ENCODE measurements at places on chromosomes 5 and 9. TPM values are rescaled to one million over a fixed set of nuclear protein-coding genes. Genes with fewer than 3 reads are reported as not detected.
A peak's percentile ranks its signal among the peaks of the same experiment; 100 is the strongest.

- H3K36me3 ChIP-seq: no peaks in the 10 kb centered on the region
- no peaks in the 10 kb centered on the region for H3K27me3 ChIP-seq
- no peak for DNase-seq
- H3K27ac ChIP-seq: no peak overlapping the region
Observed at GRCh38 chr9:1939466-1939865, 75.7 kb upstream of the SMARCA2 start.

GRCh38 chr5:164375051-164375450 lies 869.6 kb downstream of the MAT2B start:
- H3K4me1 ChIP-seq: no peaks in the 10 kb centered on the region
- H3K4me3 ChIP-seq: no peak overlapping the region
- no peak for DNase-seq

DNA sequence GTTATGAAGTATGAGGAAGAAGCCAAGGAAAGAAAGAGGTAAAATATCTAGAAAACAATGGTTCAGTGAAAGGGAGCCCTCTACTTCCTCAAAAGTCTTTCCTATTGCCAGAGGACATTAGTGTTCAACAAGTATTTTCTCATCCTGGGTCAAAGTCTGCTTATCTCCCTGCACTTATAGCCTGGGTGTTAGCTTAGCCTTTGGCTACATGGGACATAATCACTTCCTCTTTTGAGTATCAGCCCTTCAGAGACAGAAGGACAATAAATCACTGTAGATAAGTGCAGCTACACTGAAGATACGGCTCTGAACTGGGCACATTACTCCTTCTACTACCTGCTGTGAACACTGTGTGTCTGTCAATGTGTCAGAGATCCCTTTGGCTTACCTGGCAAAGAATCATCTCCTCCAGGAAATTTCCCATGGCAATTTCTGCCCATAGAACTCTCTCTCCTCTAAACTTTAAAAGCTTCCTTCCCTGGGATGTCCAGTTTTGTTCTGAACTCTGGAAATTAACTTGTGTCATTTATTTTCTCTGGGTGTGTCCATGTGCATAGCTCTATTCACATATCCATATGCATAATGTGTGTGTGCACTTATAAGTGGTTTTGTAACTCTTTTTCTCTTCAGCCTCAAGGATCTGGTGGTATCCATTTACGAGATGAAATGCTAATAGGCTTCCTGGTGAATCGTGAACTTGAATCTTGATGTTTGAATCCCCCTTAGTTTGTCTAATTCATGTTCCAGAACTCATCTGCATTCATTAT lies 30.0 kb upstream of the RECK start:
- DNase-seq: no peak
- H3K4me3 ChIP-seq: no peak overlapping the region
- H3K27ac ChIP-seq: no peak overlapping the region
- H3K36me3 ChIP-seq: no peaks in the 10 kb centered on the region
- no peaks in the 10 kb centered on the region for H3K4me1 ChIP-seq

DNA sequence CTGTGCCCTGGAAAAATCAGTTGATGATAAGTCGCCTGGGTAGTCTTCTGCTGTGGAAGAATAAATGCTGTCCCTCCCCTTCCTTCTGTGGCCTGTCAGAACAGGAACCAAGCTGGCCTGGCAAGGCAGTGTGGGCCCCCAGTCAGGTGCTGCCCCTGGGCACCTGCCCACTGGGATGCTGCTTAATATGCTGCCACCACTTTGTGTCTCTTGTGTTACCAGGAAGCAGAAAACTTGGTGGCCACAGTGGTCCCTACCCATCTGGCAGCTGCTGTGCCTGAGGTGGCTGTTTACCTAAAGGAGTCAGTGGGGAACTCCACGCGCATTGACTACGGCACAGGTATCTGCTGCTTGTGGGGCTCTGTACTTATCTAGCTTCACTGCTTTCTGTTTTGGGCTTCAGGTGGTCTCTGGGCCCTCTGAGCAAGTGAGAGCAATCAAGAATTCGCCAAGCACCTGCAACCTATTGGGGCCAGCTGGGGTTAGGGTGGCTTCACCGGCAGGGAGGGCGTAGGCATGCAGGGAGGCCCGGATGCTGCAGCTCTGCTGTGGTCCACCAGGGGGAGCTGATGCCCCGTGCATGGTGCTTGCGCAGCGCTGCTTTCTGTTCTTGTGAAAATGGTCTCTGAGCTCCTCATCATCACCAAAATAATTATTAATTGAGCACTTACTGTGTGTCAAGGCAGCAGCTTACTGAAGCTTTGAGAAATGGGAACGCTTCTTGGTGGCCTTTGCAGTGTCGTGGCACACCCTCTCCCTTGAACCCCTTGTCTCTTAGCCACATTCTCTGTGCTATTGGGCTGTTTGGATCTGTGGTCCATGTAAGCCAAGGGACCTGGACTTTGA lies 20.3 kb downstream of the PTPA start:
- DNase-seq: peak; percentile 88
- H3K36me3 ChIP-seq: peaks cover 17% of the 10 kb centered on the region
- H3K27me3 ChIP-seq: no peaks in the 10 kb centered on the region
- no peak overlapping the region for H3K27ac ChIP-seq

GRCh38 chr9:135243201-135244190 lies 156.0 kb downstream of the OLFM1 start:
- no peak overlapping the region for H3K27ac ChIP-seq
- no peak overlapping the region for H3K4me3 ChIP-seq
- H3K4me1 ChIP-seq: no peaks in the 10 kb centered on the region

GRCh38 chr5:132490484-132491367 lies at the start of gene IRF1:
Gene IRF1, minus strand, starts transcription at chr5:132490773. Its CDS starts 1,295 bp downstream, at chr5:132489478.
- H3K36me3 ChIP-seq: no peaks in the 10 kb centered on the region
- peaks cover 22% of the 10 kb centered on the region for H3K4me1 ChIP-seq
- 0 out of 2 replicates have a peak within 1 kb of the TSS, but pooled peaks have one; percentile 74 for H3K27ac ChIP-seq

DNA sequence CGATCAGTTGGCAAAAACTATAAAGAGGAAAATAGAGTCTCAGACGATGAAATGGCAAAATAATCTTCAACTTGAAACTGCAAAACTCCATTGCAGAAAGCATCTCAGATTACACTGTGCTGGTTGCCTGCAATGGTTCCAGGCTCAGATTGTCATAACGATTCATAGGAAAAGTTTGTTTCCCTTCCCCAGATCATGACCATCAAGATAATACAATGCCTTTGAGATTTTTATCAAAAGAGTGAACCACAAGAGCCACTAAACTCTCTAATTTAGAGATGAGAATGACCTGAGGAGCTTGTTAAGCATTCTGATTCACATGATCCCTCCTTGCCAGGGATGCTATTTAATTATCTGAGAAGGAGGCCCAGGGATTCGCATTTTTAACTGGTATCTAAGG lies 52.6 kb upstream of the ITGA1 start:
- no peak overlapping the region for H3K27ac ChIP-seq
- H3K27me3 ChIP-seq: no peaks in the 10 kb centered on the region

GRCh38 chr5:113792806-113793205 lies 279.3 kb downstream of the YTHDC2 start:
- no peaks in the 10 kb centered on the region for H3K36me3 ChIP-seq
- no peaks in the 10 kb centered on the region for H3K4me1 ChIP-seq
- no peak overlapping the region for H3K4me3 ChIP-seq
- DNase-seq: no peak
- no peaks in the 10 kb centered on the region for H3K27me3 ChIP-seq

Gene SLC44A1
- 74.4 TPM for total RNA-seq

Gene FCHO2
- 8.4 TPM for total RNA-seq

- no peak overlapping the region for H3K27ac ChIP-seq
- no peaks in the 10 kb centered on the region for H3K36me3 ChIP-seq
- no peak for DNase-seq
- peaks cover 18% of the 10 kb centered on the region for H3K4me1 ChIP-seq
- H3K27me3 ChIP-seq: no peaks in the 10 kb centered on the region
Observed at GRCh38 chr9:86550401-86550800, 196.2 kb upstream of the TUT7 start.

DNA sequence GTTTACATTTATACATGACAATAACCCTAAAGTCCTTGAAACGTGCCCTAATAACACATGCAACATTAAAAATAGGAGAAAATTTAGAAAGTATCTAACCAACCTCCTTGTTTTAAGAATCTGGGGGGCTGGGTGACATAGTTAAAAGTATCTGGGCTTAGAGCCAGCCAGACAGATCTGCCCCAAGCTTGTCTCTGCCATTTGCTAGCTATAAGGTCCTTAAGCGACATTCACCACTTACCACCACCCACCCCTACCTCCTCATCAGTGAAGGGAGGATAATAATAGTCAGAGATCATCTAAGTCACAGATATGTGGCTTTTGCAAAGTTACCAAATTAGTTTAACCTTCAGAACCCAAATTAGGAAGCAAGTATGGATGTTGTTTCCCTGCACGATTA lies 33.8 kb upstream of the CAST start:
- no peak for DNase-seq
- H3K27ac ChIP-seq: no peak overlapping the region
- H3K4me1 ChIP-seq: no peaks in the 10 kb centered on the region
- H3K27me3 ChIP-seq: no peaks in the 10 kb centered on the region
- no peaks in the 10 kb centered on the region for H3K36me3 ChIP-seq
- no peak overlapping the region for H3K4me3 ChIP-seq

GRCh38 chr5:76705574-76705973 lies 10.4 kb upstream of the F2R start:
- DNase-seq: no peak
- H3K4me1 ChIP-seq: no peaks in the 10 kb centered on the region
- H3K4me3 ChIP-seq: no peak overlapping the region
- H3K27ac ChIP-seq: no peak overlapping the region
- H3K36me3 ChIP-seq: 0 out of 2 replicates have a peak, but pooled peaks cover 6% of the 10 kb centered on the region

- no peaks in the 10 kb centered on the region for H3K36me3 ChIP-seq
- no peak overlapping the region for H3K27ac ChIP-seq
- no peak for DNase-seq
- no peaks in the 10 kb centered on the region for H3K27me3 ChIP-seq
Observed at GRCh38 chr5:175821790-175822211, 49.6 kb upstream of the CPLX2 start.

Gene ZNF483
- total RNA-seq: 84.5 TPM

GRCh38 chr5:175098301-175098700 lies 345.7 kb downstream of the DRD1 start:
- H3K36me3 ChIP-seq: no peaks in the 10 kb centered on the region
- no peak for DNase-seq
- no peak overlapping the region for H3K4me3 ChIP-seq
- H3K4me1 ChIP-seq: peaks cover 1% of the 10 kb centered on the region

DNA sequence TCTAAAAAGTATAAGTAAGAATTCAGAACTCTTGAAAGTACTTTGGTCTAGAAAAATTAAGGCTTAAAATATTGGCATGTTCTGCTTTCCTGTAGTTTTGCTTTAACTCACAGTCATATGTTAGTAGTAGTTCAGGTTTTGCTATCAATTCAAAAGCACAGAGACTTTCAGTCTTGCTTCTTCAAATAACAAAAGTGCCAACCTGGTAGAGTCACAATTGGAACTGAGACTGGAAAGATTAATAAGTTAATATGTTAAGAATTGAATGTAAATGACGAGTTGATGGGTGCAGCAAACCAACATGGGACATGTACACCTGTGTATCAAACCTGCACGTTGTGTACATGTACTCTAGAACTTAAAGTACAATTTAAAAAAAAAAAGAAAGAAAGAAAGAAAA lies 822.3 kb downstream of the MTRR start:
- no peak overlapping the region for H3K4me3 ChIP-seq
- no peaks in the 10 kb centered on the region for H3K27me3 ChIP-seq
- no peak for DNase-seq
- H3K4me1 ChIP-seq: peaks cover 9% of the 10 kb centered on the region

DNA sequence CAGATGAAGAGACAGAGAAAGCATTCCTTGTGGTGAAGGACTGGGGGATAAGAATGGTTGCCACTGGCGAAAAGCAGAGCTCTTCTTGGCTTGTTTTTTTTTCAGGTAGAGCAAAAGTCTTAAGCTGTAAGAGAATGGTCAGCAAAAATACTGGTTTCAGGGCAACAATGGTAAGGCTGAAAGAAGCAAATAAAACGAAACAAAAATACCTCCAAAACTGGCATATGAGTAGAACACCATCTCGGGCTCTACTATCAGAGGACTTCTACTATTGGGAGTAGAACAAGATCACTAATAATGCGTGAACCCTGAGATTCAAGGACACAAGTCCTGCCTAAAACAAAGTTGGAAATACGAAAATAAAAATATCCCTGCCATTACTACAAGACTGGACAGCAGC lies 1823.2 kb upstream of the CDH6 start:
- no peak overlapping the region for H3K4me3 ChIP-seq
- no peaks in the 10 kb centered on the region for H3K36me3 ChIP-seq
- no peaks in the 10 kb centered on the region for H3K4me1 ChIP-seq
- DNase-seq: no peak
- H3K27me3 ChIP-seq: no peaks in the 10 kb centered on the region
- H3K27ac ChIP-seq: no peak overlapping the region

DNA sequence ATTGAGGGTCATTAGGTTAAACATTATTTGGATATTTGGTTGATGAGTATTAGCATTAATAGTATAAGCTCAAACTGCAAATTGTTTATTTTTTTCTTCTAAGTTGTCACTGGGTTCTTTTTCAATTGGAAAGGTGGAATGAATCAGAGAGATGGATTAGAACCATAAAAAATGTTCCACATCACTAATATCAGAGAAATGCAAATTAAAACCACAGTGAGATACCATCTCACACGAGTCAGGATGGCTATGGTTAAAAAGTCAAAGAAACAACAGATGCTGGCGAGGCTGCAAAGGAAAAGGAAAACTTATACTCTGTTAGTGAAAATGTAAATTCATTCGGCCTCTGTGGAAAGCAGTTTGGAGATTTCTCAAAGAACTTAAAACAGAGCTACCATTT lies 122.8 kb downstream of the CCDC192 start:
- no peaks in the 10 kb centered on the region for H3K27me3 ChIP-seq
- no peak for DNase-seq
- no peak overlapping the region for H3K27ac ChIP-seq
- H3K4me1 ChIP-seq: no peaks in the 10 kb centered on the region

Gene SLC2A6
- 30.9 TPM for total RNA-seq

DNA sequence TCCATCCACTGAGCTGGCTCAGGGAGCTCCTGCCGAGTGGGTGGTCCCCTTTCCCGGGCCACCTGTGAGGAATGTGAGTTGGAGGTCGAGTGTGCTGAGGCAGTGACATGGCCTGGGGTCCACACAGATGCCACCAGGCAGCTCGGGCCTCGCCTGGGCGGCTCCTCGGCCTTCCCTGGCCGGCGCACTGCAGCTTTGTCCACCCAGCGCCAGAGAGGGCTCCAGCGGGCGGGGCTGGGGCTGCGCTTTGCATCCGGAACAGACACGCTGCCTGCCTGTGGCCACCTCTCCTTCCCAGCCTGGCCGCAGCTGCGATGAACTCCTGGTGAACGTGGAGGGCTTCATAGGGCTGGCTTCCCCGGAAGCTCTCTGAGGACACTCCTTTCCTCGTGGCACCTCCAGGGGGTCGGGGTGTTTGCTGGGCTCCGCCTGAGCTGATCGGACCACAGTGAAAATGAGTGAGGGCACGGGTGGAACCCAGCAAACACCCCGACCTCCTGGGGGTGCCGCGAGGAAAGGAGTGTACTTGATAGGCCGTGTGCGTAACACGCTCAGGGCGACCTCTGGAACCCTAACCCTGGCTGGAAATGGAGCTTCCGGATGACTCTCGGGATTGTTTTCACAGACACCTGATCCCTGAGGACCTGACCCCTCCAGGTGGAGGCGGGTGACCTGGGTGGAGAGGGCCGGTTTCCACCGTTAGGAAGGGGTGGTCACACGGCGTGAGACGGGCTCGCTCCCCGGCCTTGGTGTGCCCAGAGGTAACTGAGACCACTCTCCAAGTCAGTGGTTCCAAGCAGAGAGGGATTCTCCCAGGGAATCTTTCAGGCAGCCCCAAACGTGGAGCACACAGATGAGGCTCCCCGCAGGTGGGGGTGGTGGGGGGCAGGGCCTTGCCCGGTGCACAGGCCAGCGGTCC lies 31.8 kb upstream of the RXRA start:
- DNase-seq: peak; percentile 35
- H3K27me3 ChIP-seq: no peaks in the 10 kb centered on the region
- no peaks in the 10 kb centered on the region for H3K4me1 ChIP-seq
- no peak overlapping the region for H3K27ac ChIP-seq
- H3K36me3 ChIP-seq: no peaks in the 10 kb centered on the region
- H3K4me3 ChIP-seq: no peak overlapping the region
